Vagina (tissue), 2 donors: ENCODE measurements at places on chromosomes 1 and 21.
A peak's percentile ranks its signal among the peaks of the same experiment; 100 is the strongest.

GRCh38 chr1:31812158-31812829 is 3.5 kb downstream of the SPOCD1 start:
- peak; percentile 67 for DNase-seq

DNA sequence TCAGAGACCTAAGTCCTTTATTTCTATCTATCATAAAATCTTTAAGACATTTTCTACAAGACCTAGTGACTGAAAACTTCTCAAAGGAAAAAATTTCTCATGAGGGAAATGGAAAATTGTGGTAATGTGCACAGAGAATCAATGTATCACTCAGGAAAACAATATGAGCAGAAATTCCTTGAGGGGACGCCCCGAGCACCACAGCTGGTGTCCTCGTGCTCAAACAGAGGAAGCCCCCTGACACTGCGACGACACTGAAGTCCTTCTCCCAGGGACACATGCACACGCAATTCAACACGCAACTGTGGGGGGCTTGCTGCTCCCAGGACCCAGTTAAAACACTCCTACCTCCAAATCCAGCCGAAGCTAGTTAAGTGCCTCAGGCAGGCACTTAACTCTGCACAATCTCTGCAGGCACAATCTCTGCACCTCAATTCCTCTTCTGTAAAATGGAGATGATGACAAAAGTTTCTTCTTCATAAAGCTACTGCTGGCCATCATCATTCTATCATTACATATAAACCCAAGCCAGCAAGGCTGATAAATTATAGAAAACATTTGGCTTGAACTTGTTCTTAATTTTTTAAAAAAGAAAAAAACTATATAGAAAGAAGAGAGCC is 16.0 kb downstream of the ZBTB17 start:
- DNase-seq: no peak

- no peak for DNase-seq
Observed at GRCh38 chr1:245153552-245154428, 995 bp upstream of the KIF26B start.

DNA sequence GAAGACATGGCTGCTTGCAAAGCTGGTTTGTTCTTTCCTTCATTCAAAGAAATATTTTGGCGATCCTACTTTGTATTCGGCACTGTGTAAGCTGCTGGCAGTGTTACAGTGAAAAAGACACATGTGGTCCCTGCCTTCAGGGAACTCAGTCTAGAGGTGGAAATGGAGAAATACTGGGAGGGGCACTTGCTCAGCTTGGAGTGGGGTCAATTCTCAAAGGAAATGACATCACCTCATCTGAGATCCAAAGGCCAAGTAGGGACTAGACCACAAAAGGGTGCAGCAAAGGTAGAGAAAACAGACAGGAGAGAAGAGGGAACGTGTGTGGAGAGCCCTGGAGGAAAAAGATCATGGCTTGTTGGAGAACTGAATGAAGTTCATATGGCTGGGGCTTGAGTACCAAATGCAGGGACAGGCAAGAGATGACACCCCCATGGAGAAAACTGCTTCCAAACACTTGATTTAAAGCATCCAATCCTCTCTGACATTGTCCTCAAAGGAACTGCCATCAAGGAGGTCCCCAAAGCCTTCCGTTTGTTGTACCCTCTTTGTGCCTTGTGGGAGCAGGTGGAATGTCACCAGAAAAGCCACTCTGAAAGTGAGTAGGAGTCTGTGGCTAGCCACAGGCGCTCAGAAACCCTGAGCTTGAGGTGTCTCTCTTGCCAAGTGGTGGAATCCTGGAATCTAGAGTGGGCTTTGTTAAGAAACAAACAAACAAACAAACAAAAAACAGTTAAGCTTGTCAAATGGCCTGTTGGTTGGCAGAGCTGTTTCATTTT is 48.3 kb upstream of the TDRD10 start:
- no peak for DNase-seq

- DNase-seq: no peak
Observed at GRCh38 chr1:206493279-206493678, 14.1 kb upstream of the RASSF5 start.

DNA sequence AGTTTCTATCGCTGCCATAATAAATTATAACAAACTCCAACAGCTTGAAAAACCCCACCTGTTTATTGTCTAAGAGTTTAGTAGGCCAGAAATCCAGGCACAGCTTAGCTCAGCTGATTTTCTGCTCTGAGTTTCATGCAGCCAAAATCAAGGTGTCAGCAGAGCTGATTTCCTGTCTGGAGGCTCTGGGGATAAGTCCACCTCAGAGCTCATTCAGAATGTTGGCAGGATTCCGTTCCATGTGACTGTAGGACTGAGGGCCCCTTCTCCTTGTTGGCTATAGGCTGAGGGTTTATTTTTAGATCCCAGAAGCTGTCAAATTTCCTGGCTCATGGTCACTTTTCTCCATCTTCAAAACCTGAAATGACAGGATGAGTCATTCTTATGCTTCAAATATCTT is 91.6 kb upstream of the CHODL start:
- DNase-seq: no peak

GRCh38 chr1:10626131-10626731 is 151.5 kb downstream of the PEX14 start:
- no peak for DNase-seq

- no peak for DNase-seq
Observed at GRCh38 chr1:74964508-74965102, 169.6 kb upstream of the LHX8 start.

- DNase-seq: no peak
Observed at GRCh38 chr1:43868741-43869067, 64.9 kb upstream of the ARTN start.

DNA sequence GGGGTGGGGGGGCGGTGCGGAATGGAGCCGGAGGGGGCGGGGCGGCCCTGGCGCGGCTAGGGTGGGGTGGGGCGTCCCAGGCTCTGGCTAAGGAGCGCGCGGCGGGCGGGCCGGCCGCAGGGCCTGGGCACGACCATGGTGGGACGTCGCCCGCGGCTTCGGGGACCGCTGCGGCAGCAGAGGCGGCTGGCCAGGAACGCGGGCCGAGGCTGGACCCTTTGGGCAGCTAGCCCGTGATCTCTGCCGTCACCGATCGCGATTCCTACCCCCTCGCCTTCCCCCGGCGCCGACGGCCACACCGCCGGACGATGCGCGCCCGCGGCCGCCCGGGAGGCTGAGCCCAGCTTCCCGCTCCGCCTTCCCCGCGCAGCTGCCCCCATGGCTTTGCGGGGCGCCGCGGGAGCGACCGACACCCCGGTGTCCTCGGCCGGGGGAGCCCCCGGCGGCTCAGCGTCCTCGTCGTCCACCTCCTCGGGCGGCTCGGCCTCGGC is at the start of gene MAP3K21:
MAP3K21 (plus strand) TSS at position 74 of the 491 bp plus-strand sequence; CDS start at position 379, 305 bp downstream.
- DNase-seq: no peak

GRCh38 chr1:226100436-226101391 is 38.2 kb downstream of the H3-3A start:
- DNase-seq: no peak

DNA sequence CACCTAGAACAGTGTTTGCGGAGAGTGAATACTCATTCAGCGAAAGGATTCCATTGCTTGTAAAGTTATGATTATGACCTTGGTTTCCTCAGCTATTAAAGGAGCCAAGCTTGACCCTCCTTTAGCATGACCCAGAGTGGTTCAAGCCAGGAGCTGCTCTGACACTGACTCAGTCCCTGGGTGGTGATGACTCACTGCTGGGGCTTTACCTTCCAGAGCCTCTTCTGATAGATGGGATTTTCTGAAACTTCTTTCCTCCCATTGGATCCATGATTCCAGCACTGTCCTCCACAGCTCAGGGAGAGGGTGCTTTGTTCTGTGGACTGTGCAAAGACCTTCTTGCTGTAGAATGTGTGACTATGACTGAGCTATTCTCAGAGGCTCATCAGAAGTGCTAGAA is 77.4 kb downstream of the S1PR1 start:
- peak; percentile 54 for DNase-seq

DNA sequence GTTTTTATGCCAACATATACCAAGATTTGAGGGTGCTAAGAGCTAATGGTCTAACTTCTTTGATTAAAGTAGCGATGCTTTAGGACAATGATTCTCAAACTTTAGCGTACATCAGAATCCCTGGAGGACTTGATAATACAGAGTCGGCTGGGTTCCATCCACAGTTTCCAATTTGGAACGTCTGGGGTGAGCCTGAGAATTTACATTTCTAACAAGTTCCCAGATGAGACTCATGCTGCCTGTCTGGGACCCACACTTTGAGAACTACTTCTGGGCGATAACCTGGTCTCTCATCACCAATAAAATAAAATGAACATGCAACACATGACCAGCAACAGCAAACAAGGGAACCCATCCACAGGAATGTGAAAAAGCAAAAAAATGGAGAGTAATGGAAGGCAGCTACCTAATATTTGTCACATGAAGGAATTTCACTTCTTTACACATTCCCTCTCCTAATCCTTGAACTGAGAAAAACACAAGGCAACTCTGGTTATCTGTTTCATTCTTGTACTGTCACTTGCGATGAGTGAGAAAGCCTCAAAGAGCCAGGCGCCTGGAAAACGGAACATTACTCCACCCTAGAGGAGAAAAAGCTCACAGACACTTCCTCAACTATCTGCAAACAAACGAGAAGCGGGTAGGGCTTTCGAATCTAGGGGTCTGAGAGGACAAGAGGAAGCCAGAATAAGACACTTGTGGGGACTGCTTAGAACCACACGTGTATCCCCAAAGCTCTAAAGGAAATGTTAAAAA is 14.0 kb downstream of the HSF2BP start:
- DNase-seq: no peak

- no peak for DNase-seq
Observed at GRCh38 chr1:43597028-43597427, 52.9 kb upstream of the KDM4A start.

DNA sequence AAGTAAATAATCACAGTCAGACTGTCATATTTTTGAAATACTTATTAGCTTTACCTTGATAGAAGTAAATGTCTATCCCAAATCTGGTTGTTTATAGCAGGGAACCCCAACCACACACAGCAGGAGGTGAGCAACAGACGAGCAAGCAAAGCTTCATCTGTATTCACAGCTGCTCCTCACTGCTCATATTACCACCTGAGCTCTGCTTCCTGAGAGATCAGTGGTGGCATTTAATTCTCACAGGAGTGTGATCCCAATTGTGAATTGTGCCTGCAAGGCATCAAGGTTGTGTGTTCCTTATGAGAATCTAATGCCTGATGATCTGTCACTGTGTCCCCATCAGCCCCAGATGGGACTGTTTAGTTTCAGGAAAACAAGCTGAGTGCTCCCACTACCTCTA is 104.3 kb downstream of the GPATCH2 start:
- no peak for DNase-seq

- no peak for DNase-seq
Observed at GRCh38 chr1:196516373-196516772, 91.9 kb downstream of the KCNT2 start.

DNA sequence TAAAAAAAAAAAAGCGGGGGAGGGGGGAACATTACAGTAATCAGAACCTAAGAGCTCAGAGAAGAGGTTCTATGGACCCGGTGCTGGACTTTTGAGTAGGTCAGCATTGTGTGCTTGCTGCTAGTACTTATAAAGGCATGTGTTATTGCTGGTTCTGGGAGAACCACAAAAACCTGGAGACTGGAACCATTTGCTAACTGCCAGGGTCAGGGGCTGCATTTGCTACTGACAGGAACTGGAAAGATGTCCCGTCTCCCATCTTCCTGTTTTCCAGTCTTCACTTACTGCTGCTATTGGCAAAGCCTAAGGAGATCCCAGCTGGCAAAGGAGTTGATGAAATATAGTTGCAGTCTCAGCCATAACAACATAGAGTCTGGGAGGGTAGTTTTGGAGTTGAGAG is 4.3 kb downstream of the RNF2 start:
- DNase-seq: no peak

- no peak for DNase-seq
Observed at GRCh38 chr1:54278941-54279422, 79.0 kb downstream of the MRPL37 start.

GRCh38 chr1:24125456-24125855 is 13.5 kb upstream of the MYOM3 start:
- DNase-seq: no peak

DNA sequence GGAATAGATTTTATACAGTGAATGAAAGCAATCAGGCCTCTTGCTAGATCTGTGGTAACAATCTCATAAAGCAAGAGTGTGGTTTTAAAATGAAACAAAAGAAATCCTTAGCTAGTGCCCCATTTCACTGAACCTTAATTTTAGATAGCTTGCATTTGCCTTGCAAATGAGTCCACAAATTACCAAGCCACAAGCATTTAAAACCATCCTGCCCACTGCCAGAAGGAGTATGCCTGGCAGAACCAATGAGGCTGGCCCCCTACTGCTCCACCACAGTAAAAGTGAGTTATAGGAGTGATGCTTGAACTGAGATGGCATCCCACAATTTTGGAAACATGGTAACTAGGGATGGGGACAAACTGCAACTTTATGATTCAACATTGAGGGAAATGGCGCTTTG is 206.4 kb upstream of the LMO4 start:
- no peak for DNase-seq

GRCh38 chr21:15437883-15438282 is 291.9 kb upstream of the USP25 start:
- DNase-seq: no peak

DNA sequence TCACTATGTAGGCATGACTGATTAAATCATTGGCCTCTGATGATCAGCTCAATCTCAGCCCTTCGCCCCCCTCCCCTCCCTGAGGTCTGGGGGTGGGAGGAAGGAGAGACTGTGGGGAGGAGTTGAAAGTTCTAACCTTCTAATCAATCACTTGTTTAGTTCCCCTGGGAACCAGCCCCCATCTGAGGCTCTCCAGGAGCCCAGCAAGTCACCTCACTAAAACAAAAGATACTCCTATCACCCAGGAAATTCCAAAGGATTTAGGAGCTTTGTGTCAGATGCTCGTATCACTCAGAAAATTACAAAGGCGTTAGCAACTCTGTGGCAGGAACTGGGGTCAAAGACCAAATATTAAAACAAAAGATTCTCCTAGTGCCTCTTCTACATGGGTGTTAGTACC is 21.6 kb downstream of the SYF2 start:
- DNase-seq: no peak

- DNase-seq: no peak
Observed at GRCh38 chr1:147247656-147248238, 5.3 kb downstream of the CHD1L start.

- DNase-seq: no peak
Observed at GRCh38 chr1:27476237-27476636, 13.7 kb downstream of the WASF2 start.

- DNase-seq: no peak
Observed at GRCh38 chr1:38009088-38009840, 3.3 kb upstream of the UTP11 start.

DNA sequence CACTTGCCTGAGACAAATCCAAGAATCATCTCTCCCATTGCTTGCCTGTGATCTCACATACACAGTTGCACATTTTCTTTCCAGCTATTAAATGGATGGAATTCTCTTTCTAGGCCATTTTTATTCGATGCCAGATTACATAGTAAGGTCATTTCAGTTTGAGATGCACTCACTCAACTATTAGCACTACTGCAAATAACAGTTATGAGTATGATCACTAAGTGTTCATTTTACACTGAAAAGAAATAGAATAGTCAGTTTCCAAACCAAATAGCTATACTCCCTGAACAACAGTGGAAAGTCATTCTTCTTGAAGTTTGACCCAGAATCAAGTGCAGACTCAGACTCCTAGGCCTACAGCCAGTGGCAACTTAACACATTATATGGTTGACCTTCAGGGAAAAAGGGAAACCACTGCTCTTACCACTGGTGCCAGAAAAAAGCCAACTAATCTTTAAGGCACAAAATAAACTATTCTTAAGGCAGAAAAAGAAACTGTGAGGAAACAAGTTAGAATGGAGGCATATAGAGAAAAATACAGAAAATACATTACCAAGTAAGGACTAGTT is 31.5 kb downstream of the WNT2B start:
- no peak for DNase-seq
